MCF 10A (cell line): ENCODE measurements at places on chromosomes 16 and 17. TPM values are rescaled to one million over a fixed set of nuclear protein-coding genes. Genes with fewer than 3 reads are reported as not detected.

TMEM98 gene
- total RNA-seq: 5.2 and 9.2 TPM in 2 replicates

CEP20 gene
- 54.7 and 70.1 TPM in 2 replicates for total RNA-seq

C17orf67 gene
- total RNA-seq: 3.3 and 3.5 TPM in 2 replicates

ORC6 gene
- 17.0 and 23.2 TPM in 2 replicates for total RNA-seq

RAD51D gene
- 9.6 and 13.0 TPM in 2 replicates for total RNA-seq

DNA sequence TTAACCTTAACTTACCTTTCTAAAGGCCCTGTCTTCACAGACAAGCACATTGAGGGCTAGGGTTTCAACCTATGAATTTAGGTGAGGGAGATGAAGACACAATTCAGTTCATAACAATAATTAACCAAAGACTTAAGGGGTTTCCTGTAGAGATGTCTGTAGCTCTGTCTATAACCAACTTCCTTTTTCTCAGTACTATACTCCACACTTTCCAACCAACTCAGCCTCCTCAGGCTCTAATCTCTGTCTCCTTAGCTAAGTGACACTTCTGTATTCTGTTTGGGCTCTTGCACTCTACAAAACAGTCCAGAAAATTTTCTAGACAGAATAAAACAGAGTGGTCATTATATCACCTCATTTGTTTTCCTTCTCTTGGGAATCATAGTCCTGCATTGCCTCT is 25.8 kb downstream of the CAPNS2 start:
- DNase-seq: no peak
- no peak overlapping the region for H3K27ac ChIP-seq
- H3K36me3 ChIP-seq: no peaks in the 10 kb centered on the region
- no peaks in the 10 kb centered on the region for H3K4me1 ChIP-seq
- H3K4me3 ChIP-seq: no peak overlapping the region

DNA sequence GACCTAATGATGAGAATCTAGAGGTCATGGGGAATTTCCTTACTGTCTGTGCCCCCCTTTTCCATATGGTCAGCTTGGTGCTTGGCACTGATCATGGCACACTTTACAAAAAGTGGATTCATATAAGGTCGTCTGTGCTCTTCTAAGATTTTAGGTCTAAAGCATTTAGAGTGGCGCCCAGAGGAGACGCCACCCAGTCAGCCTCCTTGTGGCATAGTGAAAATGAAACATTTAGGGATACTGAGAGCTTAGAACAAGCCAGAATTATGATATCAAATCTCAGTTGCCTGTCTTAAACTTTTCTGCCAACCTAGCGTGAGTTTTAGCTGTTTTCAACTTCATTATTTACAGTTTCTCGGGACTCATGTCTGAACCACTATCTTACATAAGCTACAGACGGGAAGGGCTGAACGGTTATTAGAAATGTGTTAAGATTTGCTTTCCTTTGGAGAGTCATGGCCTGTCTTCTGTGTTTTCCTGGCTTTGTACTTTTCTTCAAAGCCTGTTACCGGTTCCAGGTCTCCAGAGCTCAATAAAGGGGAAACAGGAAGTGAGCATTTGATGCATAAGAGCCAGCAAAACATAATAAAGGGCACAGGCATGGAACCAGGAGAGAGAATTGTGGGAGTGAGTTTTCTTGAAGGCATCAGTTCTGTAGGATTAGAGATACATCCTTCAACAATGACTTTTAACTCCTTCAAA is 13.7 kb downstream of the ZNRF1 start:
- H3K4me1 ChIP-seq: peaks cover 17% of the 10 kb centered on the region
- H3K27me3 ChIP-seq: no peaks in the 10 kb centered on the region
- H3K4me3 ChIP-seq: peak overlapping the region; percentile 37

- H3K4me3 ChIP-seq: no peak overlapping the region
- peaks cover 38% of the 10 kb centered on the region for H3K36me3 ChIP-seq
- H3K4me1 ChIP-seq: peaks cover 18% of the 10 kb centered on the region
- no peaks in the 10 kb centered on the region for H3K27me3 ChIP-seq
- no peak for DNase-seq
Observed at GRCh38 chr16:66523861-66524354, 26.0 kb downstream of the TK2 start.

- no peak for DNase-seq
- no peaks in the 10 kb centered on the region for H3K36me3 ChIP-seq
- peaks cover 27% of the 10 kb centered on the region for H3K27me3 ChIP-seq
- H3K4me3 ChIP-seq: no peak overlapping the region
- H3K27ac ChIP-seq: no peak overlapping the region
Observed at GRCh38 chr16:87535855-87536794, 43.3 kb upstream of the ZCCHC14 start.

GRCh38 chr16:14483819-14484385 is 146.2 kb downstream of the PARN start:
- H3K27ac ChIP-seq: no peak overlapping the region
- peaks cover 11% of the 10 kb centered on the region for H3K4me1 ChIP-seq
- no peak overlapping the region for H3K4me3 ChIP-seq
- no peak for DNase-seq
- H3K27me3 ChIP-seq: no peaks in the 10 kb centered on the region

DNA sequence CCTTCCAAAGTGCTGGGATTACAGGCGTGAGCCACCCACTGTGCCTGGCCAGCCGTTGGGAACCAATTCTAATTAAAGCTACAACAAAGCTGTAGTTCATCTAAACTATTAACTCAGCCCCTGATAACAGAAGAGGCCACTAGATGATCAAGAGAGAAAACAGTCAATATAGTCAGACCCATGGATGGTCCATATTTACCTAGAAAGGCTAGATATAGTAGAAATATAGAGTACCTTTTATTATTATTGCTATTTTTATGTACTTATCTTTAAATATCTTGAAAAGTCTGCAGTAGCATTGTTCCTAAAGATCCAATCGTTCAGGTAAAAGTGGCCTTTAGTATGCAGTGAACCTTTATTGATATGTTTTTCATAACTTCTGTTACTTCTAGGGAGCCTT is 43.2 kb downstream of the RNF213 start:
- H3K27ac ChIP-seq: no peak overlapping the region
- H3K4me3 ChIP-seq: no peak overlapping the region
- H3K27me3 ChIP-seq: no peaks in the 10 kb centered on the region
- H3K4me1 ChIP-seq: peaks cover 4% of the 10 kb centered on the region
- no peak for DNase-seq

DNA sequence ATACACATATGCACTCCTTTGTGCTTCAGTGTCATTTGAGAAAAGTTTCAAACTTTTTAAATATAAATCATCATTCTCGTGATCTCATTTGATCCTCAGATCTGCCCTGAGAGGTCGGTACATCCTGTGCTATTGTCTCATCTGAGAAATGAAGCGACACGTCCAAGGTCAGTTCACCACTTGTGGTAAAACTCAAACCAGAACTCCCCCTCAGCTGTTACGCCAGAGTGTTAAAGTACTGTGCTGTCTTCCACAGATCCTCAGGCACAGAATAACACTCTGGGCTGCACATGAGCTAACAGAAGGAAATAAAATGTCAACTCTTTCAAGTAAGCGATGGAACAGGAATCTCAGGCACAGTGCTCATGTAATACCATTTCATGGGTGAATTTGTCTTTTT is 31.4 kb downstream of the ANKFN1 start:
- no peak overlapping the region for H3K27ac ChIP-seq
- no peak overlapping the region for H3K4me3 ChIP-seq
- H3K36me3 ChIP-seq: no peaks in the 10 kb centered on the region
- no peak for DNase-seq

GRCh38 chr17:50047488-50048126 is 8.3 kb upstream of the ITGA3 start:
- H3K27me3 ChIP-seq: no peaks in the 10 kb centered on the region
- H3K4me1 ChIP-seq: peaks cover 83% of the 10 kb centered on the region
- peak overlapping the region; percentile 88 for H3K27ac ChIP-seq
- peak; percentile 97 for DNase-seq
- H3K4me3 ChIP-seq: peak overlapping the region; percentile 32

DNA sequence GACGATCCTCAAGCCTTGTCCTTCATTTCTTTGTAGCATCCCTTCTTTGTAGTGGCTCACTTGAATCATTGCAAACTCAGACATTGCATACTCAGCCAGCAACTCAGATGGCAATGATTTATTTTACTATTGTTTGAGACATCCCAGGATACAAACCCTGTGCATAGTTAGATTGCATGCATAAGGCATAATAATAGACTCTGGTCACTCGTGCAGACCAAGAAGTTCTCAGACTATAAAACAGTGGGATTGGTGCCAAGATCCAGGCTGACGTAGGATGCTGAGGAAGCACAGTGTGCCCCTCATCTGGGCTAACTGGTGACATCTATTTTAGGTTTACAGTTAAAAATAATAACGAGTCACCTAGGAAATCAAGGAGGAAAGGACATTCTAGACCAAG is 142.3 kb downstream of the PMP22 start:
- no peaks in the 10 kb centered on the region for H3K36me3 ChIP-seq
- H3K4me3 ChIP-seq: no peak overlapping the region
- no peak overlapping the region for H3K27ac ChIP-seq
- H3K4me1 ChIP-seq: no peaks in the 10 kb centered on the region

GRCh38 chr17:77018504-77018903 is 122.3 kb upstream of the SEC14L1 start:
- H3K4me1 ChIP-seq: no peaks in the 10 kb centered on the region
- DNase-seq: no peak
- H3K36me3 ChIP-seq: no peaks in the 10 kb centered on the region
- no peak overlapping the region for H3K4me3 ChIP-seq
- H3K27ac ChIP-seq: no peak overlapping the region

- H3K4me3 ChIP-seq: no peak overlapping the region
- no peaks in the 10 kb centered on the region for H3K36me3 ChIP-seq
- H3K4me1 ChIP-seq: peaks cover 10% of the 10 kb centered on the region
- no peak overlapping the region for H3K27ac ChIP-seq
- DNase-seq: peak; percentile 61
Observed at GRCh38 chr16:86874141-86874540, 295.8 kb downstream of the FOXL1 start.

DNA sequence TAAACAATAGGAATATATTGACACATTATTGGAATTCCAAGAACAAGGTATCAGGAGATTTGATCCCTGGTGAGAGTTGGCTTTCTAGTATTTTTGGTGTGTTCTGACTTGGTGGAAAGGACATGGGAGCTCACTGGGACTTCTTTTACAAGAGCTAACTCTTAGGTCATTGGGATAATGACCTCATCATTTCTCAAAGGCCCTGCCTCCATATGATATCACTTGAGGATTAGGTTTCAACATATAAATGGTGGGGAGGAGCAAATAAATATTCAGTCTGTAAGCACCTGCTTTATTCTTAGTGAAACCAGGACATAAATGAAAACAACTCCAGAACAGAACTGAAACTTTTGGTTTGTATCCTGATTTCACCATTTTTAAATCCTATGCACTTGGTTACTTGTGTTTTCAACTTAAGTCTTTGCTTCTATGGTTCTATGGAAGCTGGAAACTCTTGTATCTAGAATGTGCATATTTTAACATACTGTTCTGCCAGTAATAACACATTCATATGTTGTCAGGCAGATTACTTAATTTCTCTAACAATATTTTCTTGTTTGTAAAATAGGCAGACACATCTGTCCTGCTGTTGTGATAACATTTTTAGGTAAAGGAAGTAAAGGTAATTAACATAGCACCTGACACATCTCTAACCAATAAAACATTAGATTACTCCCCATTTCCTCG is 1527.7 kb upstream of the CDH8 start:
- no peaks in the 10 kb centered on the region for H3K27me3 ChIP-seq
- H3K36me3 ChIP-seq: no peaks in the 10 kb centered on the region
- no peak for DNase-seq
- H3K4me3 ChIP-seq: no peak overlapping the region
- H3K4me1 ChIP-seq: no peaks in the 10 kb centered on the region

DNA sequence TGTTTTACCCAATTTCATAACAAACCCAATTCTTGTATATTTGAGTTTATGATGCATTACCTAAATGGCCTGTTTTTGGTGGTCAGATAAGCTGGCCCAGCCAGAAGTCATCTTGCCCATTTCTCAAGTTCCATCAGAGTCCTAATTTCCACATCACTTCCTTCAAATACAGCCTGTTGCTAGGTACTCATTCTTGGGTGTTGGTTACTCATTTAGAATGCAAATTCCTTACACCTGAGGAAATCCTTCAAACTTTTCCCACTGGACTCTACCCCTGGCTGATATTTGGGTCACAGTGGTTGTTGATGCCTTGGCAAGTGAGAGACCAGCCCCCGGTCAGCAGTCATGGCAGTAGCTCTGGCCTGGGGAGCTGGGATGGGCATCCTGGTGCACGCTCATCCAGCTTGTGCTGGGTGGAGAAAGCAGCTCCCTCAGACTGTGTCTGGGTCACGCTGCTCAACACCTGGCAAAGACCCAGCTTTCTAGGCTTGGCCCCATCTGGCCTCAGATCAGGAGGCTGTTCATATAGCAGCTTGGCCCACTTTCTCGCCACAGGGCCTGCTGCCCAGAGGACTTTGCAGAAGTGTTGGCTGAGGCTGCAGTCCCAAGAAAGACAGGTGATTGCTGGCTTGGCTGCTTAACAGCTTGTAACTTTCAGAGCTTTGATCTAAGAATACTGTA is 25.8 kb downstream of the WSB1 start:
- DNase-seq: peak; percentile 31
- H3K27ac ChIP-seq: peak overlapping the region; percentile 46
- no peaks in the 10 kb centered on the region for H3K27me3 ChIP-seq
- peaks cover 48% of the 10 kb centered on the region for H3K36me3 ChIP-seq

- peaks cover 18% of the 10 kb centered on the region for H3K4me1 ChIP-seq
- no peak overlapping the region for H3K4me3 ChIP-seq
- no peaks in the 10 kb centered on the region for H3K36me3 ChIP-seq
- H3K27ac ChIP-seq: peak overlapping the region; percentile 33
Observed at GRCh38 chr16:24853830-24854229, 8.1 kb downstream of the SLC5A11 start.

GRCh38 chr17:63927464-63928171 is 4.5 kb downstream of the CD79B start:
- no peak overlapping the region for H3K4me3 ChIP-seq
- no peaks in the 10 kb centered on the region for H3K27me3 ChIP-seq
- no peaks in the 10 kb centered on the region for H3K36me3 ChIP-seq
- H3K4me1 ChIP-seq: no peaks in the 10 kb centered on the region
- no peak overlapping the region for H3K27ac ChIP-seq

DNA sequence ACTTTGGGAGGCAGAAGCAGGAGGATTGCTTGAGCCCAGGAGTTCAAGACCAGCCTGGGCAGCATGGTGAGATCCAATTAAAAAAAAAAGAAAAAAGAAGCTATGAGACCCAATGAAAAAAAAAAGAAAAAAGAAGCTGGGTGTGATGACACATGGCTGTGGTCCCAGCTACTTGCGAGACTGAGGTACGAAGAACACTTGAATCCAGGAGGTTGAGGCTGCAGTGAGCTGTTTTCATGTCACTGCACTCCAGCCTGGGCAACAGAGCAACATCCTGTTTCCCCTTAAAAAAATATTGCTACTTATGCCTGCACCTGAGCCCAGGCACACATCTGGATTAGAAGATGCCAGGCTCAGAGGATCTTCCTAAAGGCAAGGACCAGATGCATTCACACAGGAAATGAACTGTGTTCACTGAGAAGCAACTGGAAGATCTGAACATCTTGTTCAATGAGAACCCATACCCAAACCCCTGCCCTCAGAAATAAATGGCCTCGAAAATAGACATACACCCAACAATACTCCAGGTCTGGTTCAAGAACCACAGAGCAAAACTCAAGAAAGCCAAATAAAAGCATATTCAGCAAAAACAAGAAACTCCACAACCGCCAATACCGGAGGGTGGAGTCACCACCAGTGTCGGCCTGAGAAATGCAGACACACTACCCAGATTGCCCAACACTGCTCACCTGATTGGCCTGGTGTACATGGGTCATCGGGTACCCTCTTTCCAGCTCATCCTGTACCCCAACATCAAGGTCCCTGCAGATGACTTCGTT is 4.4 kb downstream of the RNF135 start:
- H3K4me3 ChIP-seq: no peak overlapping the region
- no peak overlapping the region for H3K27ac ChIP-seq
- H3K4me1 ChIP-seq: peaks cover 19% of the 10 kb centered on the region
- peaks cover 44% of the 10 kb centered on the region for H3K36me3 ChIP-seq
- no peak for DNase-seq
